Activated CD4-positive, alpha-beta T cell treated with anti-CD3 and anti-CD28 coated beads for 36 hours (primary cell): ENCODE measurements at places on chromosomes 5 and 9.

DNA sequence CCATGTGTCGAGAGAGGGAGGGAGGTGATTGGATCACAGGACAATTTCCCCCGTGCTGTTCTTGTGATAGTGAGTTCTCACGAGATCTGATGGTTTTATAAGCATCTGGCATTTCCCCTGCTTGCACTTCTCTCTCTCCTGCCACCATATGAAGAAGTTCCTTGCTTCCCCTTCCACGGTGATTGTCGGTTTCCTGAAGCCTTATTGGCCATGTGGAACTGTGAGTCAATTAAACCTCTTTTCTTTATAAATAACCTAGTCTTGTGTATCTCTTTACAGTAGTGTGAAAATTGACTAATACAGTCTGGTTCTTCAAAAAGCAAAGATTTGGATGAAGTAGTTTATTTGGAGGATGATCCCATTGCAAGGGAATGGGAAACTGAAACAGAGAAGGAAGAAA lies 11.3 kb upstream of the MIER3 start:
- H3K4me1 ChIP-seq, result no peaks in the 10 kb centered on the region
- no peak for DNase-seq
- H3K36me3 ChIP-seq, result no peaks in the 10 kb centered on the region
- peaks cover 26% of the 10 kb centered on the region for H3K27me3 ChIP-seq
- no peak overlapping the region for H3K27ac ChIP-seq

- no peaks in the 10 kb centered on the region for H3K27me3 ChIP-seq
- no peaks in the 10 kb centered on the region for H3K36me3 ChIP-seq
- H3K27ac ChIP-seq, result no peak overlapping the region
- no peak for DNase-seq
- no peaks in the 10 kb centered on the region for H3K4me1 ChIP-seq
Measured at GRCh38 chr5:120096413-120096812, 367.7 kb upstream of the PRR16 start.

DNA sequence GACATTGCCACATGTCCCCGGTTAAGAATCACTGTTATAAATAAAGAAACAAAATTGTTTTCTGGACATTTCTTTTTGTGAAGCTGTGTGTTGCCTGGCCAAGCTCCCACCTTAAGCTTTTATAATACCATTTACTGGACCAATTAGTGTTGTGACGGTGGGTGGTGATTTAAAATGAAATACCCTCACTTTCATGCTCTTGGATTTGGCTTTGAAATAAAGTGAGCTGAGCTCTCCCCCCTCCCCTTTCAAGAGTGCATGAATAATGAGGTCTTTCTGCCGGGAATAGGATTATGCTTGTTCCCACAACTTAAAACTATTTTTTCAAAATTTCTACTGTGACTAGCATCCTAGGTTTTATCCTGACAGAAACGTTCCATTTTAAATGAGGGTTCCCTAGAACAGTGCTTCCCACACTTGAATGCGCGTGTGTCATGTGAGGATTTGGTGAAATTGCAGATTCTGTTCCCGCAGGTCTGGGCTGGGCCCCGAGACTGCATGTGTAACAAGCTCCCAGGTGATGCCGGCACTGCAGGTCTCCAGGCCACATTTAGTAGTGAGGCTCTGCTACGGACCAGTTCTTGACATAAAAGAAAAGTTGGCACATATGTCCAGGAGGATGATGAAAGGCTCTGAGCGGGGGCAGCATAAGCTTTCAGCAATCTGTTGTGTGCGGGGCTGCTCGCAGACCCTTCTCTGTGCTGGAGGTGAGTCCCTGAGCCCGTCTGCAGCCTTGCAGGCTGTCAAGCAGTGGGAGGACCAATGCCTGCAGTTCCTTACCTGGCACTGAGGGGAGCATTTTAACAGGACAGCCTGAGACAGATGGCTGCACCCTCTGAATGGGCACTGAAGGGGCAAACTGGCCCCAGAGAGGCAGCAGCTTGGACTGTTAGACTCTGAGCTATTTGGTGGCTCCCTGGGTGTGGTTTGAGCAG lies 24.4 kb downstream of the IQGAP2 start:
- H3K27me3 ChIP-seq, result no peaks in the 10 kb centered on the region
- DNase-seq, result no peak
- H3K27ac ChIP-seq, result peak overlapping the region; percentile 9
- H3K36me3 ChIP-seq, result peaks cover 2% of the 10 kb centered on the region

- H3K4me1 ChIP-seq, result peaks cover 4% of the 10 kb centered on the region
- H3K27ac ChIP-seq, result no peak overlapping the region
- no peaks in the 10 kb centered on the region for H3K27me3 ChIP-seq
- peaks cover 47% of the 10 kb centered on the region for H3K36me3 ChIP-seq
Measured at GRCh38 chr5:80632700-80633099, 21.8 kb upstream of the MSH3 start.

DNA sequence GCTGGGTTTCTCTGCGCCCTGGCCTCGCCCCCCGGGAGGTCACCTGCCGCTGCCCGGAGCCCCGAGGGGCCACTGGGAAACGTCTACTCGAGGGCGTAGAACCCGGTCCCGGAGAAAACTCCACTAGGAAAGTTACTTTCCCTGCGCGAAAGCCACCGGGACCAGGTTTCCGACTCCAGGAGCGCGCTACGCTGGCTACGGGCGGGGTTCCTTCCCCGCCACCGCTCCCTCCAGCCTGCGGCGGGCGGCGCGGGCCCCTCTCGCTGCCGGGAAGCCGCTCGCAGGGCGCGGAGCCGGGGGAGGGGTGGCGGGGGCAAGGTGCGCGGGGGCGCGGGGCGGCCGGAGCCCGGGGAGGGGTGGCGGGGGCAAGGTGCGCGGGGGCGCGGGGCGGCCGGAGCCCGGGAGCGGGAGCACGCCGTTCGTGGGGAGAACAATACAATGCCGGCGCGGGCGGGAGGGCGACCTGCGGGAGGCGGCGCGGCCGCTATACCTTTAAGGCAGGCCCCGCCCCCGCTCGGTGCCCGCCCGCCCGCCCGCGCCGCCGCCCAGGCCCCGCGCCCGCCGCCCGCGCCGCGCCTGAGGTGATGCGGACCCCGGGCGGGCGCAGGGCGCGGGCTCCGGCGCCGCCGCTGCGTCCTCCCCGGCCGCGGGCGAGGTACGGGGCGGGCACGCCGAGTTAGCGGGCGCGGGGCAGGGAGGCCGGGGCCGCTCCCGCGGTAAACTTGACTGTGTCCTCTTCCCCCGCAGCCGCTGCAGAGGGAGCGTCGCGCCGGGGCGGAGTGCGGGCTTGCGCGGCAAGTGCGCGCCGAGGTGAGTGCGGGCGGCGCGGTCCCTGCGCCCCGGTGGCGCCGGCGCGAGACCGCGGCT lies 278.1 kb downstream of the AOPEP start:
- H3K27ac ChIP-seq, result no peak overlapping the region
- peak overlapping the region; percentile 69 for H3K4me3 ChIP-seq
- peaks cover 28% of the 10 kb centered on the region for H3K27me3 ChIP-seq
- peaks cover 2% of the 10 kb centered on the region for H3K36me3 ChIP-seq
- DNase-seq, result peak; percentile 57

- DNase-seq, result no peak
- no peaks in the 10 kb centered on the region for H3K27me3 ChIP-seq
Measured at GRCh38 chr9:127833555-127833954, 20.9 kb downstream of the ENG start.

DNA sequence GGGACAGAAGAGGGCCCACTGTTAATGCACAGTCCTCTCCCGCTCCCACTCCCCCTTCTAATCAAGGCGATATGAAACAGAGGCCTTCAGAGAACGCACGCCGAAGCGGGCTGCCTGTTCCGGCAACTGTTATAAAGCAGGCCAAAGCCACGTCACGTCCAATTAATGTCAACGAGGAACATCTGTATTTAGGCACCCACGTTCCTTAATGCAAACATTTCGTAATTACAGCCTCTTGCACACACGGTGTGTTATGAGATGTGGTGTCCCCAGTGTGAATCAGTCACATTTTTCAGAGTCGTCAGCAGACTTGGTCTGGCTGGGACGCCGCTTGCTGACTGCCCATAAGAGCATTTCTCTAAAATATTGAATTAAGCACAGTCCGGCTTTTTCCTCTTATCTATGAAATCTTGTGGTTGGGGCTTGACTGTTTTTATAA lies 339.0 kb downstream of the NSG2 start:
- no peaks in the 10 kb centered on the region for H3K36me3 ChIP-seq
- no peak for DNase-seq
- H3K27me3 ChIP-seq, result peaks cover 19% of the 10 kb centered on the region
- no peak overlapping the region for H3K4me3 ChIP-seq
- H3K4me1 ChIP-seq, result no peaks in the 10 kb centered on the region

- no peaks in the 10 kb centered on the region for H3K36me3 ChIP-seq
- H3K27ac ChIP-seq, result no peak overlapping the region
- H3K27me3 ChIP-seq, result peaks cover 9% of the 10 kb centered on the region
- DNase-seq, result no peak
Measured at GRCh38 chr9:126089789-126090188, 236.8 kb upstream of the MVB12B start.

DNA sequence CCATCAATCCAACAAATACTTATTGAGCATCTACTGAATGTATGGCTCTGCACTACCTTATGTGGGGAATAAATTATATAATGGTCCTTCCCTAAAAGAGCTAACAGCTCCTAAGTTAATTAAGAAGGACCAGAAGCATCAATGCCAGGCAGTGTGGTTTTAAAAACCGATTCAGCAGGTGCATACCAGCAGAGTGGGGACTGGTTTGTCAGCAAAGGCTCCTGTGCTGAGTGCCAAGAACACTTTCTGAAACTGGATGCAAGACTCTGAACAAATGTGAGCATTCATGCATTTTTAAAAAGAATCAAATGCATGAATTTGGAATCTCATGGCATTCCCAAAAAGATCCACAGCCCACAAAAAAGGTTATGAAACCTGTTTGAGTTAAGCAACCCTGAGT lies 142.2 kb downstream of the AUH start:
- H3K27ac ChIP-seq, result no peak overlapping the region
- H3K4me3 ChIP-seq, result no peak overlapping the region
- no peaks in the 10 kb centered on the region for H3K27me3 ChIP-seq
- H3K36me3 ChIP-seq, result peaks cover 49% of the 10 kb centered on the region

- no peaks in the 10 kb centered on the region for H3K36me3 ChIP-seq
- no peaks in the 10 kb centered on the region for H3K4me1 ChIP-seq
- DNase-seq, result no peak
- H3K27ac ChIP-seq, result no peak overlapping the region
Measured at GRCh38 chr5:91777671-91778070, 394.6 kb upstream of the ARRDC3 start.

GRCh38 chr5:126449751-126450271 lies 26.6 kb downstream of the GRAMD2B start:
- peaks cover 24% of the 10 kb centered on the region for H3K36me3 ChIP-seq
- no peaks in the 10 kb centered on the region for H3K27me3 ChIP-seq
- peak overlapping the region; percentile 100 for H3K27ac ChIP-seq
- H3K4me3 ChIP-seq, result peak overlapping the region; percentile 79
- peak; percentile 82 for DNase-seq
- H3K4me1 ChIP-seq, result peaks cover 82% of the 10 kb centered on the region

DNA sequence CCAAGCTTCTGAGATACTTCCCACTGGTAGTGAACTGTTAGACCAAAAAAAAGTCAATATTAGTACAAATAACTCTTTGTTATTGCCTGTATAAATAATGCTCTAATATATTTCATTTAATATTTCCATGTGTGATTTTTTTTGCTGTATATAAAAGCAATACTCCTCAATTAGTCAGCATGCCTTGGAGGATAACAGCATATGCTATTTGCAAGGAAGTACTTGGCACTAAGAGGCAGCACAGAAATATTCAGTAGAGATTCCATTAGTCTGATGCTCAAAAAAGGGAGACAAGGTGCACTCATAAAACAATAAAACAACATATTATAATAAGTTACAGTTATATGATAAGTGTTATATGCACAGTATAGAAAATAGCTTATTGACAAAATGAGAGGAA lies 296.6 kb upstream of the MPDZ start:
- no peaks in the 10 kb centered on the region for H3K4me1 ChIP-seq
- no peak overlapping the region for H3K27ac ChIP-seq
- H3K27me3 ChIP-seq, result no peaks in the 10 kb centered on the region
- no peaks in the 10 kb centered on the region for H3K36me3 ChIP-seq

- no peaks in the 10 kb centered on the region for H3K4me1 ChIP-seq
- H3K4me3 ChIP-seq, result no peak overlapping the region
- H3K27me3 ChIP-seq, result no peaks in the 10 kb centered on the region
- H3K36me3 ChIP-seq, result no peaks in the 10 kb centered on the region
Measured at GRCh38 chr9:69207503-69207902, 33.4 kb downstream of the TJP2 start.

DNA sequence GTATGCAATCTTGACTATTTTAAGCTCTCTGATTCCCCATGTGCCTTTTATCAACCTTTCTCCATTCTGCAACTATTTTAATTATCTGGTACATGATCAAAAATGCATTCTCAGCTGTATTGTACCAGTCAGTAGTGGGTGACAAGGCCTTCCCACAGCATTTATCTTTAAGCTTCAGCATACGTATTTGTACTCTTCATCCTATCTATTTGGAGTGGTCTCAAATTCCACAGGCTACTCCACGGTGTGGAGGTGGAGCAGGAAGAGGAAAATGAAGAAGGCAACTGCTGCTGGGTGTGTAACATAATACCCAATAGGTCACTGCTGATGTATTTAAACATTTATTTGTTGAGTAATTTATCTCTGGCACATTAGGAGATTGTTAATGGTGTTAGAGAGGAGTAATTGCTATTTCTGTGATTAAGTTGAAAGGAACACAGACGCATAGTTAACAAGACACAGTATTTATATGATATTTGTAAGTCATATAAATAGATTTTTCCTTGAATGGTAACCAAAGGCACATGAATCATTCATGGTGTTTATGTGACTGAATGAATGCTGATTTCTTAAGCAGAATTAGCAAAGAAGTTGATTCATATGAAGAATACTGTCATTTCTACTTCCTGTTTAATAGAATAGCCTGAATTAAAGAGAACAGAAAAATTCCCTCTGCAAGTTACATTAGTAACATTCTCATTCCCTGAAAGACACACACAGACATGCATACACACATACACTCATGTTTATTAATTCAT lies 153.8 kb upstream of the NR3C1 start:
- peaks cover 3% of the 10 kb centered on the region for H3K27me3 ChIP-seq
- H3K27ac ChIP-seq, result peak overlapping the region; percentile 39

DNA sequence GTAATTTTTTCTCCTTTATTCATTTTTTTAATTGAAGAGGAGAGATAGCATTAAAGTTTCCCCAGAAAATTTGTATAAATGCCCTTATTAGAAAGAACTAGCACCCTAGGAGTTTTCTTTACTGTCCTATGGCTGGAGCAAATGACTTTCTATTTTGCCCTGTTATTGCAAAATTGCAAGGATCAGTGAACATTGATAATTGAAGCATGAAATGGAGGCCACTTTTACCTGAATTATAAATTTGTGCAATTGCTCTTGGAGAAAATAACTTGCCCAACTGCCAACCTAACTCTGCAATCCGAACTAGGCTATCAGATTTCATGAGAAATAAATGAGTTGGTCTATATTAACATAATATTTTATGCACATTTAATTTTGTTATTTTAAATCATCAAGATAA lies 111.9 kb downstream of the MTRR start:
- no peak for DNase-seq
- H3K4me3 ChIP-seq, result no peak overlapping the region
- no peaks in the 10 kb centered on the region for H3K36me3 ChIP-seq
- H3K27me3 ChIP-seq, result peaks cover 1% of the 10 kb centered on the region
- no peaks in the 10 kb centered on the region for H3K4me1 ChIP-seq
